Activated naive CD8-positive, alpha-beta T cell treated with anti-CD3 and anti-CD28 coated beads, Interleukin-2, amount 50 U/mL, for 24 hours (primary cell): ENCODE measurements at places on chromosomes 5 and 9.
A peak's percentile ranks its signal among the peaks of the same experiment; 100 is the strongest.

- peak; percentile 7 for DNase-seq
These were observed 1.1 kb upstream of the BRD3 start for GRCh38 chr9:134068744-134069479.

GRCh38 chr5:174271316-174271715, 225.8 kb downstream of the NSG2 start:
- no peak for DNase-seq

DNA sequence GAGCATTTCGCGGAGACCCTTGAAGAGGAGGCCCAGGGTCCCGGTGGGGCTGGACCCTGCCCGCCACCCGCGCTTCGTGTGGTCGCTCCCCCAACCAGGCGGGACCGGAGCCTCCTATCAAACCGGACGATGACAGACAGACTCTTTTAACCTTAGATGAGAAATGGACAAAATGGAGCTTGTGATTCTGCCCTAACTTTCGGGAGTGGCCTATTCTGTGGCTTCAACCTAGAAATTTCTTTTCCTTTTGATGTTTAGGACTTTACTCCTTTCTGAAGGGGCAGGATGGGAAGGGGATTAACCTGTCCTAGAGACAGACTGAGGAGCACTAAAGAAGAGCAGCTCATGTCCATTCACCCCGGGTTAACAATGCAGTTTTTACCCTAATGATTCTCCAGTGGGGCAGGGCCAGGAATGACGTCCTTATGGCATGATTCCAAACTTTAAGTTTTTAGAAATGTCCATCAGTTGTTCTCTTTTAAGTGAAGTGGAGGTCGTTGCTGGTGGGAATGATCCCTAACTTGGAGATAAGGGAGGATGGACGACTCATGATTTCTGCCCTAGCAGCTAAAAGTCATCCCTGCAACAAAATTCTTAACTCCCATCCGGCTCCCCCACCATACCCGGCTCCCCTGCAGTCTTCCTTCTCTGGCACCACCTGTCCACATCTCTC, 1.0 kb downstream of the NIPSNAP3A start:
- no peak for DNase-seq

- DNase-seq, result no peak
These were observed 79.7 kb upstream of the ZNF366 start for GRCh38 chr5:72586788-72587530.

DNA sequence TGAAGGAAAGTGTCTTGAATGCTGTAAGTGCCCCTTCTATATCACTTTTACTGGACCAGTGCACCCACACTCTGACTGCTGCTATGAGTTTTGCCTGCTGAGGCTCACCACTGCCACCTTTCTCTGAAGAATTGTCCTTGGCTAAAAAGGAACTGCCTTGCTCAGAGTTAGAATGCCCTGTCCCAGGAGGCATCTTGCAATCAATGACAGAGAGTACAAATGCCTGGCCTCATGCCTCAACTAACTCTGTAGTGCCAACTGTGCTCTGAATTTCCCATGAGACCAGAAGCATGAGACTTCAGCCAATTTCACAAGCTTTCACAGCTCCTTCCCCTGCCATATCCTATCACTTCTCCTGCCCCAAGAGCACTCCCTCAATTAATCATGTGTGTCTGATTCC, 569.7 kb downstream of the ZNF608 start:
- DNase-seq, result no peak

DNA sequence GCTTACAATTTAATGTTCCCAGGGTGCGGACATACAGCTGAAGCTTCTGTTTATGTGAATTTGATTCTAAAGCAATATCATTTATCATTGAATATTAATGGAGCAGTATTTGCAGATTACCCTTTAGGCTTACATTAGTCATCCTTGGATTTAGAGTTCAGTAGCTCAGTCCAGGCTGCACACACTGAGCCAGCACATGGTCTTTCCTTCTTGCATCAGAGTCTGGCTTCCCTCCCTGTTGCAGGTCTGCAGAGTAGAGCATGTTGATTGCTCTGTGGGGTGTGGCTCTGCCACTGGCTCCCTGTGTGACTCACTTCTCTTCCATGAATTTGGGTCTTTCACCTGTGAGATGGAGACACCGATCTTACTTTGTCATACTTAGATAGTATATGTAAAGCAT, 36.8 kb downstream of the NSG2 start:
- no peak for DNase-seq

DNA sequence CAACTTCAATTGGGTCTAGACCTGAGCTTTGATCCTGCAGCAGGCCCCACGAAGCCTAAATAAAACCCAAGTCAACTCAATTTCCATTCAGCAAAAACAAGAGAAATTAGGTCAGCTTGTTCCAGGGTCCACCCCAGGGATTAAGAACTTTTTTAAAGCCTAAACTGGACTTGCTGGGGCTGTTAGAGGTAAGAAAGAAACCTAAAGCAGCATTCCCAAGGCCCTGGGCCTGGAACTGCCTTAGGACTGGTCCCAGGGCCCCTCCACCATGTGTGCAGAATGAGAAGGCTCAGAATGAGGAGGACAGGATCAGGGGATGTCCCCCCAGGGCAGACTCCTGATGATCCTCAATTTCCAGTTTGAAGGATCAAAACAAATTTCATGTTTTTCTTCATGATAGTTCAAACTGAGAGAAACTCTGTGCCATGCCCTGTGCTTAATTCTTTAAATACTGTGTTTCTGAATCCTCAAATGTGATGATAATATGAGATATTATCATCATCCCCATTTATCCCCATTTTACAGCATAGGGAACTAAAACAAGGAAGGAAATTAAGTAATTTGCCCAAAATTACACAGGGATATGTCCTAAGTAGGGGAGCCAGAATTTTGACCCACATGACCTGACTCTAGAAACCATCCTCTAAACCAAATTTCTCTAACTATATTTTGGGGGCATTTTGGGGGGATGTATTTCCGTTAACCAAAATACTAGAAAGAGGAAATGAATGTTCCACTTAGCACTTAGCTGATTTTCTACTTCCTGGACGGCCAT, 64.5 kb downstream of the DENND1A start:
- no peak for DNase-seq

DNA sequence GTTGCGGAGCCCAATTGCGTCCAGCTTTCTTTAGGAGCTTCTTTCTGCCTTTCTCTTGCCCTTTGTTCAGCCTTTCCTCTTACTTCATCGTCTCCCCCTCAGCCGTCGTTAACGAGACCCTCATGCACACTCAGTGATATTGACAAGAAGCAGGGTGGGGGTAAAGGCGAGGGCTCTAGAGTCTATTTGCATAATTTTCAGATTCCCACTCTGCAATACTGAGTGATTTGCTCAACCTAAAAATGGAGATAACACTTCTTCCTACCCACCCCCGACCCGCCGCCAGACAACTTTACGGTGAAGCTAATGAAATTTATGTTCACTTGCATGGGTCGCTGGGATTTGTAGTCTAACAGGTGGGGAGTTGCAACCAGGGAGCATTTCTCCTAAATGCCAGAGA, 1.3 kb upstream of the TBC1D2 start:
- DNase-seq, result peak; percentile 12

- no peak for DNase-seq
These were observed 29.5 kb upstream of the LHFPL2 start for GRCh38 chr5:78677777-78678668.

DNA sequence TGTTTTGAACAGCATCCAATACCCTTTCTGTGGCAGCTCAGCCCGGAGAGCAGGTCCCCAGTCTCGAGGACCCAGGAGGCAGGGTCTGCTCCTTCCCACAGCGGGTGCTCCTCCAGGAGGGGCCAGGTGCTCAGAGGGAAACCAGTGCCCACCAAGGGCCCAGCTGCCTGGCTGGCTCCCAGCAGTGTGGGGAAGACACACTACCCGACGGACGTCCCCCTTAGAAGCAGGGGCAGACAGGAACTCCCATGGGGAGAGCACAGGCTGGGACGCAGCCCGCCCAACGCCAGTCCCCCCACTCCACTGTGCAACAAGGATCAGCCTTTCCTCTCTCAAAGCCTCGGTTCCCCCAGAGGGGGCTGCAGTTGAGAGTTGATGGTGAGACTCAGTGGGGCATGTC, 57.6 kb downstream of the ADAMTS2 start:
- DNase-seq, result no peak

GRCh38 chr9:12224449-12224848, 468.7 kb upstream of the TYRP1 start:
- DNase-seq, result no peak

DNA sequence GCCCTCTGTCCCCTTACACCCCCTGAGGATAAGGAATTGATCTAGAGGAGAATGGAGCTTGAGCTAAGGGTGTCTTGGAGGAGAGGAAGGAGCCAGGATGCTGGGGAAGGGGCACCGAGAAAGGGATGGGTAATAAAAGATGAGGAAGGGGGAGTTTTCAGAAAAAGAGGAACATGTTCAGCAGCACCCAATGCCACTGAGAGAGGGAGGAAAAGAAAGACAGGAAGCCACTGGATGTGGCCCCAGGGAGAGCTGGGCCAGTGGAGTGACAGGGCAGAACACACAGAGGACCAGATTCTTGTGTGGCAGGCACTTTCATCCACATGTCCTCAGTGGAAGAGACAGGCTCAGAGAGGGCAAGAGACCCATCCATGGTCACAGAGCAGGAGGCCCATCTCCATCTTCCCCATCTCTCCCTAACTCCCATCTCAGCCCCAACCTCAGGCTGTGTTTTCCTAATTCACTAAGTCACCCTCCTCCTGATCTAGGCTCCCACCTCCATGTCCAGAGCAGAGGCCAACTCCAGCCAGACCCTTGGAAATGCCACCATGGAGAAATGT, 7.2 kb downstream of the PFN3 start:
- no peak for DNase-seq

DNA sequence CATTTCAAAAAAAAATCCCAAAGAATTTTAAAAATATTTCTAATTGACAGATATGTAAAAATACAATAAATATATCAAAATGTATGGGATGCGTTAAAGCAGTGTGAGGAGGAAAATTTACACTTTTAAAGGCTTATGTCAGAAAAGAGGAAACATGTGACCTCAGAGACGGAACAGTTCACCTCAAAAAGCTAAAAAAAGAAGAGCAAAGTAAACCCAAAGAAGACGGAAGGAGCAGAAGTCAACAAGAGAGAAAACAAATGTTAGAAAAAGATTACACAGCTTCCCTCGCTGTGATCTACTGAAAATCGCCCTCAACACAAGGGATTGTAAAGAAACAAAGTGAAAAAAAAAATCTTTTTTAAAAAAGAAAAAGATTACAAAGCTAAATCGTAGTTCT, 186.9 kb downstream of the AUH start:
- DNase-seq, result no peak

DNA sequence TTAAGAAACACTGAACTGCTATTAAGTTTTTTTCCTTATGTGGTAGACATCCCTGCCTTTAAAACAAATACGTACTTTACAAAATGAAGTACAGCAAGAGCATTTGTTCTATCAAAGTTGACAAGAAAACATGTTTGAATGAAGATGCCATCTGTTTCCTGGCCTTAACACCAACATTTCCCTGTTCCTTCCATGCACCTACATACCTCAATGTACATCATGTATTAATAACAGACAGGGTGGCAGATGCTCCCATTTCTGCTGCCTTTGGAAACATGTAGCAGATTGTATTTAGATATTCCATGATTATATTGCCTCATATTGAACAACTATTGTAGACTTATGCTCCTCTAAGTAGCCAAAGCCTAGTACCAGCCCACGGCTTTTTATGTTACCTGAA, 104.4 kb downstream of the PJA2 start:
- DNase-seq, result no peak

GRCh38 chr5:170745481-170746071, 37.9 kb upstream of the GABRP start:
- no peak for DNase-seq

DNA sequence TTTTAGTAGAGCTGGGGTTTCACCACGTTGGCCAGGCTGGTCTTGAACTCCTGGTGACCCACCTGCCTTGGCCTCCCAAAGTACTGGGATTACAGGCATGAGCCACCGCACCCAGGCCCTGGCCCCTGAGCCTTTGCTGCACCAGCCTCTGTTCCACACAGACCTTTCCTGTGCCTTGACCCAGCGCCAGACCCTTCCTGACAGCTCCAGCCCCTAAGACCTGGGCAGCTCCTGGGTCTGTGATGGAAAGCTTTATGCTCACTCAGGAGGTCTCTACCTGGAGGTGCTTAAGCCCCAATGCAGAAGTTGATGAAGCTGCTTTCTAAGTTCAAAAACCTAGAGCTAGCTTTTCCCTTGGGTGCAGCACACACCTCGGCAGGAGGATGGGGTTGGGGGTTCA, 58.8 kb upstream of the NEK6 start:
- no peak for DNase-seq

- DNase-seq, result no peak
These were observed 108.1 kb downstream of the TMEM174 start for GRCh38 chr5:73280821-73281746.

DNA sequence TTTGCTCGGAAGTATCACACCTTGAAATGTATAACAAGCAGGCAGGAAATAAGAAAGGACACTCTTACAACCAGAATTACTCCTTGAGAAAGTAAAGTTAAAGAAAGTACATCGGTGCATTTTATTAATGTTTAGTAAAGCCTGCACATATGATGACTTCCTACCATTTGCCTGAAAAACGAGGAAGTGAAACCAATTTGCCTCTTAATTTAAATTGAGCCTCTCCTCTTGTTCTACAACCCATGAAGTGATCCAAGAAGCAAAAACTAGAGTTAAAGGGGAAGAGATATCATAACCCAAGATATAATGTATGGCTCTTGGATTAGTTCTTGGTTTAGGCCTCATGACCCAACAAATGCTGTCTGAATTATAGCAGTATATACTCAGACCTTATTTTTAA, 95.6 kb downstream of the GNAQ start:
- DNase-seq, result no peak

GRCh38 chr9:113991714-113992113, 86.4 kb downstream of the AMBP start:
- DNase-seq, result no peak
